GM23338 (cell line): ENCODE measurements at places on chromosomes 5 and 9. TPM values are rescaled to one million over a fixed set of nuclear protein-coding genes. Genes with fewer than 3 reads are reported as not detected.

The GKAP1 gene
- total RNA-seq = 3.6 and 4.0 TPM in 2 replicates

GRCh38 chr5:179802207-179802883 is 4.3 kb downstream of the MGAT4B start:
- no peaks in the 10 kb centered on the region; the same call in 1 of the 2 replicates for H3K36me3 ChIP-seq
- no peak overlapping the region for H3K27ac ChIP-seq
- H3K4me1 ChIP-seq = peaks cover 8% of the 10 kb centered on the region
- no peak overlapping the region for H3K4me3 ChIP-seq
- H3K27me3 ChIP-seq = no peaks in the 10 kb centered on the region
- no peak for DNase-seq

The TMEM215 gene
- 1.2 and 1.3 TPM in 2 replicates for total RNA-seq

DNA sequence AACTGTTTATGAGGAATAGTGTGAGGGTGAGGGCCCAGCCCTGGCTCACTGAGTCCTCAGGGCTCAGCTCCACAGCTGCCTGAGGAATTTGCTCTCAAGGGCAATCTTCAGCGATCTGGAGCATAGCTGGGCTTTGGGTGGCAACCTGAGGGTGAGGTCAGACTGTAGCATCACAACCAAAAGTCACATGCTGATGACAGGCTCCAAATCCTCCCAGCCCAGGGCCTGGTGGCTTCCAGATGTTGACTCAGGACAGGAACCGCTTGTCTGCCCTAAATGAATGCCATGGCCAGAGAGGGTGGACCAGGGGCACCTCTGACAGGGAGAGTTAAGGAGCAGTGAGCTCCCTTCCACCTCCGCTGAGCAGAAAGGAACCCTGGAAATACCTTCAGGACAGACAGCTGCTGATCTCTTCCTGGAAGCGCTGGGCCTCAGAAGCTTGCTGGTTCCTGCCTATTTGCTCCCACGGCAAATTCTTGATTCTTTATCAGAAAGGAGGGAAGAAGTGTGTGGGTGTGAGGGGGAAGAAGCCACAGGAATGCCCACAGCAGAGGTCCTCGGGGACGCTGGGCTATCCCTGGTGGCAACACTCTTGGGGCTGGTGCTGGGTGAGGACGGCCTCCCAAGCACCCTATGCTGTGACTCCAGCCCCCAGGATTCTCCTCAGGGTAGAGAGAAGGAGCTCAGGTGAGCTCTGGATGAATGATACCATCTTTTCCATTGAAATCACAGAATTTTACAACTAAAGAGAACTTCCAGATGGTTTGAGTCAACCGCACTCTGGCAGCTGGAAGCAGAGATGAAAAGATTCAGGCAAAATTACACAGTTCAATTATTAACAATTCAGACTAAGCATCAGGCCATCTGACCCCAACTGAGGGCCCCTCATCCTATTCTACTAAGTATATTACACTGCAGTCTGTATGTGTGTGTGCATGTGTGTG is 13.8 kb upstream of the CTSL start:
- DNase-seq = peak; percentile 33
- H3K27me3 ChIP-seq = no peaks in the 10 kb centered on the region
- H3K4me1 ChIP-seq = no peaks in the 10 kb centered on the region

The GADD45G gene
- 12.7 and 15.8 TPM in 2 replicates for total RNA-seq

DNA sequence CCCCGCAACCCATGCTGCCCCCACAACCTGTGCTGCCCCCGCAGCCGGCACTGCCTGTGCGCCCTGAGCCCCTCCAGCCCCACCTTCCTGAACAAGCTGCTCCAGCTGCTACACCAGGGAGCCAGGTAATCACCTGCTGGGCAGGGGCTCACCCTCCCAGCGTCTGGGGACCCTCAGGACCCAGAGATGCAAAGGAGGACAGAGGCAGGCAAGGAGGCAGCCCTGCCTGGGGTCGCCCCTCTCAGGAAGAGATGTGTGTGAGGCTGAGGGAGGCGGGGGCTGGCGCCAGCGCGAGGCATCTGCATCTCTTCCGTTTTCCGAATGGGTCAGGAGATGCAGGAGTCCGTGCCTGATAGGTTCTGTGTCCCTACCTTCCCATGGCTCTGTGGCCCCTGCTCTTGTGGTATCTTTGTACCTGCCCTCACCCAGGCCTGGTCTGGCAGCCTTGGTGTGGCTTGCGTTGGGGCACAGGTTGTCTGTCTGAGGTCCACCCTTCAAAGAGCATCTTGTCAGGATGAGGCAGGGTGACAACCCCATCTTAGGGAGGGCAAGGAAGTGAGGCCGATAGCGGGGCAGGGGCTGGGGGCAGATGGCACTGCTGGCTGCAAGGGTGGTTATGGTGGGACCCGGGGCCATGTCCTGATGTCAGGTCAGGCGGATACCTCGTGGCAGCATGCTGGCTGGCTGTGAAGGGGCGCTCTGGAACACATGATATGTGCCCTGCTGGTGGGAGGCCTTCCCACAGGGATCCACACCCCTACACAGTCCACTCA is 75.7 kb downstream of the WNK2 start:
- no peak for DNase-seq
- H3K27me3 ChIP-seq = no peaks in the 10 kb centered on the region
- H3K4me3 ChIP-seq = no peak overlapping the region
- no peaks in the 10 kb centered on the region; the same call in 1 of the 2 replicates for H3K36me3 ChIP-seq
- H3K4me1 ChIP-seq = no peaks in the 10 kb centered on the region

The CCNJL gene
- 22.1 and 29.2 TPM in 2 replicates for total RNA-seq

The IFNA6 gene
- total RNA-seq = not detected in 2 replicates

DNA sequence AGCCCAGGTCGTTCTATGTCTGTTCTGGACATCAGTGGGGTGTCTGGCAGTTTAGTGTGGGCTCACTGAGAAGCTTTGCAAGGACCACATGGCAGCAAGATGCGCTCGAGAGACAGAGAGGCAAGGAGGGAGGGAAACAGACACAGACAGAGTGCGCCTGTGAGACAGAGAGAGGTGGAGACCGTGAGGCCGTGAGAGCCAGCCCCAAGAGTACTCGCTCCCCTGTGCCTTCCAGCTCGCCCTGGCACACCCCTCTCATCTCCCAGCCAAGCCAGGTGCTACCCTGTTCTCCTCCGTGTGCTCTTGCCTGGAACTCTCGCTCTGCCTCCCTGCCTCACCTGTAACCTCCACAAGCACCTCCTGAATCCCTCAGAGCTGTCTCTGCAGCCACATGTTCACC is 106.8 kb downstream of the EHMT1 start:
- DNase-seq = no peak
- H3K36me3 ChIP-seq = peaks cover 15% of the 10 kb centered on the region
- no peak overlapping the region for H3K27ac ChIP-seq
- H3K27me3 ChIP-seq = no peaks in the 10 kb centered on the region

DNA sequence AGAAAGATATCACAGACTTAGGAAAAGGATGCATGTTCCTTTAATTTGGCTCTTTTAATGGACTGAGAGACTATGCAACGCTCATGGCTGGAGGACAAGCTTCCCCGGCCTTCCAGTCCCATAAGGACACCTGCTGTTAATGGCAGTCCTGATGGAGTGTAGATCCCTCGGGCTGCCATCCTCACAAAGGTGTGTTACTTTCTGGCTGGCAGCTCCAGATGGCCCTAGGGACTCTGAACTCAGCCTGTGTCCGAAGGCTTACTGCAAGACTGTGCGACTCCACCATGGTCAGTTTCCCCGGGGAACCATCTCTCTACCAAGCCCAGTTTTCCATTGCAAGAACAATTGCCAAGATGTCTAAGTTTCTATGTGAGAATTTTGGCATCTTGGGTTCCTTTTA is 25.5 kb upstream of the KCNIP1 start:
- no peak overlapping the region for H3K27ac ChIP-seq
- no peak for DNase-seq
- H3K4me3 ChIP-seq = no peak overlapping the region

The FRRS1L gene
- total RNA-seq = 0.78 and 1.1 TPM in 2 replicates

DNA sequence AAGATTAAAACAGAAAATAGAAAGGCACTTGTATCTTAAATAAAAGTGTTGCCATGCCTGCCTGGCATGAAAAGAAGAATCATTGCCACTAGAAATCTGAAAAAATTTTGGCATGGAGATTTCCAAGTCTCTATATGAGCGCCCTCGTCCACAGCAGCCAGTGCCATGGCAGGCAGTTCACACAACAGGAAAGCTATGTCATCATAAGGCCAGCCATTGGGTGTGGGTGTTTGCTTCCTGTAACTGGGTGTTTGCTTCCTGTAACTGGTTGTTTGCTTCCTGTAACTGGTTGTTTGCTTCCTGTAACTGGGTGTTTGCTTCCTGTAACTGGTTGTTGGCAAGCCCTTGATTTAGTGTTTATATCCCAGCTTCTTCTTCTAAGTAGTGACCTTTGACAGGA is 446.7 kb downstream of the IRX1 start:
- no peak for DNase-seq
- no peaks in the 10 kb centered on the region for H3K4me1 ChIP-seq
- no peaks in the 10 kb centered on the region for H3K27me3 ChIP-seq
- H3K27ac ChIP-seq = no peak overlapping the region
- H3K36me3 ChIP-seq = no peaks in the 10 kb centered on the region
